Activated CD8-positive, alpha-beta memory T cell treated with anti-CD3 and anti-CD28 coated beads for 1 hour (primary cell): ENCODE measurements at places on chromosomes 1 and 21.

DNA sequence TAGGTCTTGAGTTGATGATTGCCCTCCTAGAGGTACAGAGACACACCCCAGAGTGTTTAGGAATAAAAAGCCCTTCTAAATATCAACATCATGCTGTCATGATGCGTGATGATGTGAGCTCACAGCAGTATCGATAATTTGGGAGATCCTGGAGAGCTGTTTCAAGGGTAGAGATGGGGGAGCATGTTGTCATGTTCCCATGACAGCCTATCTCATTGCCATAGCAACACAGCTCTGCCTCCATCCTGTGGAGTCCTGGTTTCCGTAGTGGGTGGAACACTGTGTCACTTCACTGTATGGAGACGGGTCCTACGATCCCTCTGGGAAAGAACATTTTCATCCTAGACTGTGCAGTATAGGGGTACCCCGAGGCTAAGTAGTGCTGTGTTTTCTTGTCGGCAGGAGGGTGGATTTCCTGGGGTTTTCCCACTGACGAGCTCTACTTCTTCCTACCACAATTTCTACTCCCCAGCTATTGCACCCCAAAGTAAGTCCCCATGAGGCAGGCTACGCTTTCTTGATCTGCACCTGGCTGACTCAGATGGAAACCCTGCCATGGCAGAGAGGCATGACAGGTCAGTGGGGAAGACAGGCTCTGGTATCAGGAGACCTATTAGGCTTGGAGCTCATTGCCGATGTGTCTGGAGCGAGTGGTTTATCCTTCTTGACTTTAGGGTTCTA lies 7.2 kb downstream of the KISS1 start:
- no peak for DNase-seq

DNA sequence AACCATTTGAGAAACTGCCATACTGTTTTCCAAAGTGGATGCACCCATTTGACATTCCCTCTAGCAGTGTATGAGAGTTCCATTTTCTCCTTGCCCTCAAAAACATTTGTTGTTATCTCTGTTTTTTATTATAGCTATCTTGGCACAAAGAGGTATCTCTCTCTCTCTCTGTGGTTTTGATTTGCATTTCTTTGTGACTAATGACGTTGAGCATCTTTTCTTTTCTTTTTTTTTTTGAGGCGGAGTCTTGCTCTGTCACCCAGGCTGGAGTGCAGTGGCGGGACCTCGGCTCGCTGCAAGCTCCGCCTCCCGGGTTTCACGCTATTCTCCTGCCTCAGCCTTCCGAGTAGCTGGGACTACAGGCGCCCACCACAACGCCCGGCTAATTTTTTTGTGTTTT lies 17.4 kb upstream of the ZMYM6 start:
- DNase-seq: no peak

- DNase-seq: no peak
Measured at GRCh38 chr1:1758059-1758621, 20.1 kb downstream of the NADK start.

- DNase-seq: no peak
Measured at GRCh38 chr1:199551967-199552565, 475.4 kb upstream of the NR5A2 start.

GRCh38 chr1:173097001-173097400 lies 46.3 kb upstream of the TNFSF18 start:
- no peak for DNase-seq

DNA sequence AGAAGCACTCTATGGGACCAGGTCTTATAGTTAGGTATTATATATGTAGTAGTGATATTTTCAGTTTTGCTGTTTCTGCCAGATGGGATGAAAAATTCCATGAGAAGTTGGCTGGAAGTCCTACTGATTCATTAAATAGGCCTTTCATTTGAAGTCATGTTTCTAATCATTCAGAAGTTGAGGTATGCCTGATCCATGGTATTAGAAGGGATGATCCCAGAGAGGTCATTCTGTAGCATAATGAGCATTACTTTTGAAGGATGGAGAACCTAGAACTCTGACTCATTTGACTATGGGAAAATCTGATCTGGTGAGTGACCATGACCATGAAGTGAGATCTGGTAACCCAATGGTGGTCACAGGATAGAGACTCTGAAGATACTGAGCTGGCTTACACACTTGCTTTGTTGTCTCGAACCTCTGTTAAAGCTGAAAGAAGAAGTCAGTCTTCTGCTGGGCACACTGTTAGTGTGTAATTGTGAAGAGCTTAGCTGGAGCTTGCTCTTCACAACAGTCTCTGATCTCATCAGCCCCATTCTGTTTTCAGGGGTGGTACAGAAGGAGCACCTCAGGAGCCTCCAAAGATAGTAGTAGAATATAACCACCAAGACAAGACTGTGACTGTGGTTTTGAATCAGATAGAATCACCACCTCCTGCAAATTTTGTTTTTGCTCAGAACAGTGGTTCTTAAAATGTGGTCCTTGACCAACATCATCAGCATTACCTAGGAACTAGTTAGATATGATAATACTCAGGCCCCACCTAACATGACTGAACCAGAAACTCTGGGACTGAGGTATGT lies 9.0 kb downstream of the MGST3 start:
- no peak for DNase-seq

DNA sequence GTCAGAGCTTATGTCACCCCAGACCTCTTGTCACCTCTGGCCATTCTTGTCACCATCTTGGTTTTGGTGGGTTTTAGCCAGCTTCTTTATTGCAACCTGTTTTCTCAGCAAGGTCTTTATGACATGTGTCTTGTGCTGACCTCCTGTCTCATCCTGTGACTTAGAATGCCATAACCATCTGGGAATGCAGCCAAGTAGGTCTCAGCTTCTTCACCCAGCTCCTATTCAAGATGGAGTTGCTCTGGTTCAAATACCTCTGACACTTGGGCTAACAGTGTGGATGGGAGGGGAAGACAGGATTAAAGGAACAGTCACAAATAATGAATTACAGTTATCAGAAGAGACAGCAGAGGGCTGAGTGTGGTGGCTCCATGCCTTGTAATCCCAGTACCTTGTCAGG lies 30.5 kb upstream of the PIK3CD start:
- DNase-seq: no peak

GRCh38 chr1:186887203-186887602 lies 58.5 kb downstream of the PLA2G4A start:
- DNase-seq: no peak

GRCh38 chr1:176460544-176461336 lies 2.2 kb upstream of the PAPPA2 start:
- DNase-seq: no peak

GRCh38 chr1:245888809-245889208 lies 618.3 kb downstream of the SMYD3 start:
- DNase-seq: no peak

- DNase-seq: no peak
Measured at GRCh38 chr1:167119696-167120095, 25.8 kb downstream of the STYXL2 start.

- no peak for DNase-seq
Measured at GRCh38 chr1:246779561-246780175, 55.5 kb downstream of the SCCPDH start.

GRCh38 chr1:43773821-43774220 lies 66.5 kb downstream of the ST3GAL3 start:
- no peak for DNase-seq

DNA sequence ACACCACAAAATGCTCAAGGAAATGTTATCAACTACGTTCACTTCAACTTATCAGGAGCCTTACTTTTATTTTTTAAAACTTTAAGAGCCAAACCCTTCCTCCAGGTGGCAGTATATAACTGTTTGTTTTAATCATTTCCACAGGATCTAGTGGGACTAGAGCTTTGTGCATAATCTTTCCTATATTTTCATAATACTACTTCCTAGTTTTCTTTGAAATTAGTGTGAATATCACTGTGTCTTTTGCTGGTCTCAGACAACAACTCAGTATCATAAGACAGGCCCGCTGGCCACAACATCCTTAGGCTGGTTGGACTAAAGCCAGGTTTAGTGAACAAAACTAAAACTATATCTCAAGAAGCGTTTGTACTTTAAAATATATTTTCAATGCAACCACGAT lies 145.5 kb downstream of the TIAM1 start:
- DNase-seq: no peak

DNA sequence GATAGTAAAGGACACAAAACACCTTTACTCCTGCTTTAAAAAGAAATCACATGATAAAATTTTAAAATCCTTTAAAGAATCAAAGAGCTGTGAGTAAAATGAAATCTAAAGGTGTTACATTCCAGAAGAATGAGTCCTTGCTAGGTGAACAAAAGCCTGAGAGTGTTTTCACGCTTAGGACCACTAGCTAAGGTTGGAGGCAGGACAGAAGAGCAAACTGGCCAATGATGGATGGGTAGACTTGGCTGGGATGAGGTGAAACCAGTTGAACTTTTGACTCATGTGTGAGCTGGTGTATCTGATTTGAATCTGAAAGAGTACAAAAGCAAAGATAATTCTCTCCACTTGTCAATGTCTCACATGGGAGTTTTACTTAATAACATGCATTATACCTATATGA lies 35.1 kb downstream of the CATSPERE start:
- DNase-seq: no peak

DNA sequence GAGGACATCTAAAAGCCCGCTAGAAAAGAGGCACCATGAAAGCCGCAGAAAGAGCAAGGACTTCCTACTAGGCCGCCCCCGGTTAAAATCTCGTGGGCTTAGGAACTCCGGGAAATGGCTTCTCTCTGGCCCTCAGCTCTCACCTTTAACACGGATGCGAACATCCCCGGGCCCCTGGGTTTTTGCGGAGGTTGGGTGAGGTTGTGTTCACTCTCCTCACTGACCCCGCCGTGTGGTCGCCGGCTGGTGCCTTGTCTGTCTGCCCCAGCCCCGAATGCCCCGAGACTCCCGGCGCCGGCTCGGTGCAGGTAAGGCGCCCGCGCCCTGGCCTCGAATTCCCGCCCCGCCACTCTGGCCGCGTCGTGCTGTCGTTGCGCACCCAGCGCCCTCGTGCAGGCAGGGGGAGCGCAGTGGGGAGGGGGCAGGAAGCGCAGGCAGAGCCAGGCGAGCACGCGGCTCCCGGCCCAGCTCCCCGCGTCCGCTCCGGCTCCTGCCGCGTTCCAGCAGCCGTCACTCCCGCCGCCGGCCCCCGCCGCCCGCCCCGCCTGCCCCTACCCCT lies at the start of gene SHISAL2A:
Gene SHISAL2A, plus strand, starts transcription at position 437 of the 559 bp plus-strand sequence. CDS start 326 bp downstream, outside the sequence.
- peak; percentile 45 for DNase-seq

DNA sequence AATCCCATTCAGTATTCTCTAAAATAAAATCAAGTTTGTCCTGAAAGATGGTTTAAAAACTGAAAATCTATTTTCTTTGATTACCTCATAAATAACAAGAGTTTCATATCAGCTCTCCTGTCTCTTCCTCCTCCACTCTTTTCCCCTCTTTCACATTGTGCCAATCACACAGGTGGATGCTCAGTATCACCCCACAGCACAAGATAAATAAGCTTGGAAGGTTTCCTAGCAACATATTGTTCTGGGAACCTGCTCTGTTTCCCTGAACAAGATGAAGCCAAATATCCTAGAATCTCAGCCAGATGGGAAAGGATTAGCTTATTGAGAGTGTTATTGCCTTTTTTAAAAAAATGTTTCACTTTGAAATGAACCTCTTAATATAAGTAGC lies 45.7 kb upstream of the CACYBP start:
- no peak for DNase-seq

DNA sequence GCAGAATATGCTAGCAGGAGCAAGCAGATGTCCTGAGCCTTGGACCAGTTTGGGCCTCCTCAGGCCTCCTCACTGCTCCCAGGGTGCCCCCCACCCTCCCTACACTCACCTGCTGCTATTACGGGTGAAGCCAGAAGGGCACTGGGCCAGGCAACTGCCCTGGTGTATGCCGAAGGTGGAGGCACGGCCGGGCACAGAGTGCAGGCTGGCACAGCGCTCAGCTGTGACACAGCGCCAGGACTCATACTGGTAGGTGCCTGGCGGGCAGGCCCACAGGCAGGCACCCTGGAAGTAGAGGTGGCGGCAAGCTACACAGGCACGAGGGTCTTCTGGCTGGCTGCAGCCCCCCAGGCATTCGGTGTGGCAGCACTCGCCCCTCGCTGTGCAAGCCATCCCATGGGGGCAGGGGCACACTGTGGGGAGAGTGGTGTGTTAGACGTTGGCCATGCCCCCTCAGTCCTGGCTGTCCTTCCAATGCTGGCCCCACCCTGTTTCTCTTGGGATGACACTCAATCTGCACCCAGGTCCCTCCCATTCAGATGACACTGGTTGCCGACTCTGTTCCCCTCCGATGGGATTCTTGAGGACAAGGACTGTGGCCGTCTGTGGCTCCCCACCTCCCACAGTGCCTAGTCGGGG lies 7.0 kb downstream of the INSRR start:
- DNase-seq: no peak
